Fibroblast of skin of back (primary cell): ENCODE measurements at places on chromosomes 12 and 14.

DNA sequence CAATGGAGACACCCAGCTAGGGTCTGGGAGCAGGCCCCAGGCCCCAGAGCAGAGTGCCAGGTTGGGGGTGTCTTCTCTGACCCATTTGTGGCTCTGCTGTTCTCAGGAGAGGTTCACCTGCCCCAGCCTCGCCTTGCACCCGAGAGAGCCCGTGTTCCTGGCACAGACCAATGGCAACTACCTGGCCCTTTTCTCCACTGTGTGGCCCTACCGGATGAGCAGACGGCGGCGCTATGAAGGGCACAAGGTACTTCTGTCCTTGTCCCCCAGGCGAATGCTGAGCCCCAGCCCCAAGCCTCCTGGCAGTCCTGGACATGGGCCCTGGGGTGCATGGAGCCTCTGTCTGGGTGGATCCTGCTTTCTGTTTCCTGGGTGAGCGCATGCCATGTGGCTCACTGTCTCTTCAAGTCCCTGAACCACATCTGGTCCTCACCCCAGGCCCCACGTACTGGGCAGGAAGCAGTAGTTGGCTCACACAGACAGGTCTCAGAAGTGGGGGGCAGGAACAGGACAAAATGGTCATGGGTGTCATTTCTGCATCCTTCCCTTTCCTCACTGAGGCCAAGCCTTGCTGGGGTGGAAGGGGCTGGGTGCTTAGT, 58.2 kb downstream of the BEGAIN start:
- DNase-seq = no peak

DNA sequence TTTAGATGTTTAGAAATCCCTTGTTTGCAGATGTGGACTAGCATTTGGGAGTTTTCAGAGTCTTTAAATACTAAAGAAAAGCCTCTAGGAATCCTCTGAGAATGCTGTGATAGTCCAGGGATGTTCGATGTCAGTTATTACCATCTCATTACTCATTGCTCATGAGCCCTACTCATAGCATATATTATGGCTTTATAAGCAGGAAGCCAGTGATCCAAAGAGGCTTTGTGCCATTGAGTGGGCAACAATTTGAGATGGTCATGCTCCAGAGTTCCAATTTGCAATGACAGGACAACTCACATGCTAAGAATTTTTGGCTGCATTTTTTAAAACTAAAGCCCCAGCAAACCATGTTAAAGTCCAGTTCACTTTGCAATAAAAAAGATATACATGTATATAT, 163.0 kb downstream of the OTOGL start:
- DNase-seq = peak; percentile 71

DNA sequence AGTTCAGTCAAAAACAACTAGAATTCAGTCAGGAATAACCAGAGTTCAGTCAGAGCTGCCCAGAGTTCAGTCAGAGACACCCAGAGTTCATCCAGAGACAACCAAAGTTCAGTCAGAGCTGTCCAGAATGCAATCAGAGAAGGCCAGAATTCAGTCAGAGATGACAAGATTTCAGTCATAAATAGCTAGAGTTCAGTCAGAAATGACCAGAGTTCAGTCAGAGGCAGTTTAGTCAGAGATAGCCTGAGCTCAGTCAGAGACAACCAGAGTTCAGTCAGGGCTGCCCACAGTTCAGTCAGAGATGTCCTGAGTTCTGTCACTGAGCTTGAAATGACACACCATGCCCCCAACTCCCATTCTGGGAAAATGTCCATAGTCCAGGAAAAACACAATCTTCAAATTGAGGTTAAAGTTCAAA, 1102.8 kb downstream of the BCL11B start:
- no peak for DNase-seq

- DNase-seq = no peak
Observed at GRCh38 chr12:95193139-95193538, 24.1 kb downstream of the FGD6 start.

GRCh38 chr14:103361867-103362266, 23.3 kb upstream of the MARK3 start:
- DNase-seq = peak; percentile 96

DNA sequence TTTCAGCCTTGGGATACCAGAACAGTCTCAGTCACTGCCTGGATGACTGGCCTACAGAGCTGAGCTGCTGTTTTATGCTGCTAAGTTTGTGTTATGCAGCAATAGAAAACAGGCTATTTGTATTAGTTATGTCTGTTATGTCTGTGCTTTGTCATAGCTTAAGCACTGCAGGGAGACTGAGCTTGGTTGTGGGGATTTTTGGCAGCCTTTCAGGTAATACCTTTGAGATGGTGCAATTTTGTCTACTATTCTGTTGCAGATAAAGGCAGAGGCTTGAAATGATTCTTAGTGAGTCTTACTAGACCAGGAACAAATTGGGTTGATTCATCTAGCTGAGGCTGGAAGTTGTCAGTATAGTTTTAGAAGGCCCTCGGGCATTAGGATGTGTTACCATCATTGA, 201.3 kb upstream of the RBM19 start:
- no peak for DNase-seq

GRCh38 chr14:92759300-92759678, 10.9 kb upstream of the LGMN start:
- peak; percentile 31 for DNase-seq

DNA sequence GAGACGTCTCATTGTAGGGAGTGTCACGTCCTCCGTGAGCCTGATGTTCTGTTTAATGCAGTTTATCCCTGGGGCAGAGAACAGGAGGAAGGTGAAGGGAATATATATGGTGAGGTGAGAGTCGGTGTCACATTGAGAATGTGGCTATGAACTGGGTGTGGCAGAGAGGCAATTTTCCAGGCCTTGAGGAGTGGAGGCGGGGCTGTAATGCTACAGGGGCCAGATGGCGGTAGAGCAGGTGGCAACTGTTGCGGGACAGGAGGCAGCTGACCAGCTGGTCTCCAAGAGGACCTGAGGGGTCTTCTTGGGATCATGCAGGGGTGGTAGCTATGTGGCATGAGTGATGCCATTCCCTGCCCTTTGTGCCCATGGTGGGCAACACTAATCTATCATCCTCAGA, 59.6 kb downstream of the CACNA1C start:
- DNase-seq = no peak

- DNase-seq = no peak
Observed at GRCh38 chr12:31867292-31867691, 91.9 kb upstream of the RESF1 start.

DNA sequence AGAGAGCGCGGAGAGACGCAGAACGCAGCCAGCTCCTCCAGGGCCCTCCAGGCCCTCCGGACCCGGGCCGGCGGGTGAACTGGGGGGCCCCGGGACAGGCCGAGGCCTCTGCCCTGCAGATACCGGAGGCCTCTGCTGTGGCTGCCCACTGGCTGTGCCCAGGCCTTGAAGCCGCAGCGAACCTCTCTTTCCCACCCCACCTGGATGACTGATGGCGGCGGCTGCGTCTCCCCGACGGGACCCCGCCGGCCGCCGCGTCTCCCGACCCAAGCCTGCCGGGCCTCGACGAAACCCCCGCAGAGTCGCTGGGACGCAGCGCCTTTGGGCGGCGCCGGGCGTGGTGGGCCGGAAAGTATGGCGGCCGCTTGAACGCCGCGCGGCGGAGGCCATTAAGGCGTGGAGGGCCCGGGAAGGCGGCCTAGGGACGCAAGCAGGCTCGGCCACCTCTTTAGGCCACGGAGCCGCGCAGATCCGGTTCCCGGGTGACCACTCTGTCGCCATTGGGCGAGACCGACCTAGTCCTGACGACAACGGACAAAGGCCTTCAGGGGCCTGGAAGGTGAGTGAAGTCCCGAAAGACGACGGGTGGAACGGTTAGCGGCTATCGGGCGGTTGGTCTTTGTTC, 8.4 kb upstream of the ERGIC2 start:
- DNase-seq = no peak

DNA sequence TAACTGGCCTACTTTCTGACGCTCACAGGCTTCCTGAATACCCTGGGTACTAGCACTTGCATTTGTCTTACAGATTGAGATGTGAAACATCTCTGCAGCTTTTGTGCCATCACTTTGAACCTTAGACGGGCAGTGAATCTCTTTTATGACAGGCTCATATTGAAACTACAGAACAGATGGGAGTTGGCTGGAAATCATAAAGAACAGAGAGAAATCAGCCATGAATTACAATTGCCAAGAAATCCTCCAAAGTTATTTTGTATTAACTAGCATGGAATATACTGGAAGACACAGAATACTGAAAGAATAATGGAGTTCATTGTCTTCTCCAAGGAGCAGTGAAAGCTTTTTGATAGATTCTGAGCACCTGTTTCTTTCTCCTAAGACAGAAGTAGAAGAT, 32.7 kb downstream of the MYF5 start:
- DNase-seq = no peak

DNA sequence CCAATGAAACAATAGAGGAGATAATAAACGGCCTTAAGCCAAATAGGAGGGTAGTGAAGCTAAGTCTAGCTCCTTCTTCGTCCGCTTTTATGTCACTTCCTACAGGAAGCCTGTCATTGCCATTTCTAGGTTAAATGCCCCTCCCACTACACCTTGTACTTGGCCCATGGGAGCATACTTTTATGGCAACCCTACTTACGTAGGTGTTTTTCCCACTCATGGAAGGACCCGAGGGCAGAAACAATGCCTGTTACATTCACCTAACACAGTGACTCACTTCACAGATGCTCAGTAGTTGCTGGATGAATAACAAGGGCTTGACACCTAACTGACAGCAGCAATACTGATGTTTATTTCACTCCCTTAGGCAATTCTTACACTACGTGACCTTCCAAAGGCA, 44.5 kb downstream of the ALKBH1 start:
- DNase-seq = no peak

- no peak for DNase-seq
Observed at GRCh38 chr12:106389151-106389550, 31.6 kb downstream of the POLR3B start.

GRCh38 chr12:7583471-7583870, 79.9 kb upstream of the CD163 start:
- DNase-seq = no peak

GRCh38 chr12:110684312-110684836, 4.5 kb downstream of the HVCN1 start:
- no peak for DNase-seq

DNA sequence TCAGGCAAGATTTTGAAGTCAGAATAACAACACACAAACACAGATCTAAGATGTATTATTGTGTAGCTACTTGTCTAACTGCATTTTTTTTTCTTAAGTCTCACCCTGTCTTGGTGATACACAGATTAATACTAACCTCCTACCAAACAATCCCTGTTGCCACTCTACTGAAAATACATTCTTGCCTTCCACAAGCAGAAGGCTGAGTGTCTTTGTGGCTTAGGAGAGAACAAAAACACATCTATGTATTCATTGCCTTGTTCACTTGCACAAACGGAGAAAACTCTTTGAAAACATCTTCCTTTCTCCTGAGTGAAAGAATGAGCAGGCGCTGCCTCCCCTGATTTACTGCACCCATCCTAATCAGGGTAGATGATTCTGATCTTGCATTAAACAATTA, 642.2 kb downstream of the DIO2 start:
- DNase-seq = no peak

DNA sequence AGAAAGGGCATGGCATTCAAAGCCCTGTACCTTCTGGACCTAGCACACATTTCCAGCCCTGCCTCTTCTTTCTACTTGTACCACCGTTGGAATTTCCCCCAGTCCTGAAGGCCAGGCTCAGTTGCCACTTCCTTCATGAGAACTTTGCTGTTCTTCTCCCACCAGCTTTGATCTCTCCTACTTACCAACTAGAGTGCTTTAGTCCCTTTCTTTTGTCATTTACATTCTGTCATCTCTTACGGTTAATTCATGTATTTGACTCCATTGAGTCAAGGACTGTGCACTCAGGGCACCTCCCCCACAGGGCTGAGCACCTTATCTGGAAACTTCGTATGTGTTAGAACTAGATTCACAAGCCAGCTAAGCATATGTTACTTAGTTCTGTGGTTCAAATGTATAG, 26.3 kb downstream of the BICDL1 start:
- no peak for DNase-seq

DNA sequence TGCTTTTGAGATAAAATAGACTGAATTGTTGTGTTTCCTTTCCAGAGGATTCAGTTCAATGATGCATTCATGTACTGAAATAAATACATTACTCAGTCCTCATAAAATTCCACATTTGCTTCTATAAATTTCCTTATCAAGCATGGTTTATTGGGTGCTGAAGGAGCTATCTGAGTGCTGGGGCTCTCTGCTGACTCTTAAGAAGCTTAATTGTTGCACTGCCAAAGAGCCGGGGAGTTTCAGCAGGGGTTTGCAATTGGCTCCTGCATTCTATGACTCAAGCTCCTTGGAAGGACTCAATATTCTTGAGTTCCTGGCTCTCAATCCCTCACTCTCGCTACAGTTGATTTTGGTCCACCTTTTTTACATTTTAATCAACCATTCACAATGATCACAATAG, 69.8 kb upstream of the PYGL start:
- peak; percentile 33 for DNase-seq

- no peak for DNase-seq
Observed at GRCh38 chr14:33793398-33794110, 157.3 kb downstream of the EGLN3 start.

DNA sequence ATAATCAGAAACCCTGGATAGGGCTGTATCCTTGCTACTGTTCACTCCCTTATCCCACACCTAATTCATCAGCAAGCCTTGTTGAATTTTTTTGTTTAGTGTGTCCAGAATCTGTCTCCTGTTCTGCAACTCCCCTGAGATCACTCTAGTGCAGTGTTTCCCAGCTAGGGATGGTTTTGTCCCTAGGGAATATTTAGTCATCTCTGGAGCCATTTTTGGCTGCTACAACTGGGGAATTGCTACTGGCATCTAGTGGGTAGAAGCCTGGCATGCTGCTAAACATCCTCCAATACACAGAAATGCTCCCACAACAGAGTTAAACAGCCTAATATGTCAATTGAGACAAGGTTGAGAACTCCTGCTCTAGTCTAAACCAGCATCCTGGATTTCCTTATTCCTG, 248.0 kb downstream of the NPAS3 start:
- peak; percentile 32 for DNase-seq

DNA sequence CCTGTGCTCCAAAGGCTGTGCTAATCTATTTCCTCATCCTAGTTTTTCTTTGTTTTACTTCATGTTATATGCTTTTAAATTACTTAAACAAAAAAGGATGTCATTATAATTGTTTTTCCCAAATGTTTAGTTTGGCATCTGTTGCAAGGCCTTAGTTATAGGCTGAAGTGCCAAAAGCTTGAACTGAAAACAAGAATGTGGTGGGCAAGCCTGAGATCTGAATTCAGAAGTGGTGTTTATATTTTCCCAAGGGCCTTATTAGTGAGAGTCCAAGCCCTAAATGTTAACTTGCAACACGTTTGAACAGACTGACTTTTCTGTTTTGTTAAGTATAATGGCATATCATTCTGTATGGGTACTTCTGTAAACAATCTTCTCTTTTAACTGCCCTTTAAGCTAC, 326.8 kb downstream of the CCDC91 start:
- no peak for DNase-seq

DNA sequence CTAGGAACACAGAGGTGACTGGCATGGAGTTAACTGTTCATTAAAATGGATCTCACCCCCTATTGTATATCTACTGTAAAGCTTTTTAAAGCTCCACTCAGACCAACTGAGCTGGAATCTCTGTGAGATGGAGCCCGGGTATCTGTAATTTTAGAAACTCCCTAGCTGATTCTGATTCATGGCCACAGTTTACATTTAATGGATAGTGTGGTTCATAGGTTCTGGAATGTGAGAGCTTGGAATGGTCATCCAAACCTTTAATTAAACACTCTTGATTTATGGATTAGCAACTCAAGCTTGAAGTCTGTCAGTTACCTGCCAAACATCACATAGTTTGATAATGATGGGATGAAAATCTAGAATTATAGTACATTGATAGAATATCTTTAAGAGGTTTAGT, 183.8 kb downstream of the SLC25A21 start:
- no peak for DNase-seq

- no peak for DNase-seq
Observed at GRCh38 chr14:92507174-92507768, 6.3 kb upstream of the RIN3 start.
